ENCODE measurements at places on chromosomes 6 and 20.

DNA sequence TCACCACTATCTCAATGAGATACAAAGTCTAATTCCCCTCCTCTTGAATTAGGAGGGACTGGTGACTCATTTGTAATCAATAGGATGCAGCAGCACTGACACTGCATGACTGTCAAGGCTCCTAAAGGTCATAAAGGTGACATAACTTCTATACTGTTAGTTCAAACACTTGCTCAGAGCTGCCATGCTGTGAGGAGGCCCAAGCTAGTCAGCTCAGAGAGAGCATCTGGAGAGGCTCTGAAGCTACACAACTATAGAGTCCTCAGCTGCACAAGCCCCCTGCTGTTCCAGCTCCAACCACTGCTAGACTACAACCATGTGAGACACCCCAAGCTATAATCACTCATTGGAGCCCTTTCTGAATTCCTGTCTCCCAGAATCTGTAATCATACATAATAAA is 17.0 kb upstream of the HEY2 start:
- no peak for DNase-seq

- DNase-seq = no peak
These were observed 39.0 kb downstream of the GRM4 start for GRCh38 chr6:34106900-34107299.

DNA sequence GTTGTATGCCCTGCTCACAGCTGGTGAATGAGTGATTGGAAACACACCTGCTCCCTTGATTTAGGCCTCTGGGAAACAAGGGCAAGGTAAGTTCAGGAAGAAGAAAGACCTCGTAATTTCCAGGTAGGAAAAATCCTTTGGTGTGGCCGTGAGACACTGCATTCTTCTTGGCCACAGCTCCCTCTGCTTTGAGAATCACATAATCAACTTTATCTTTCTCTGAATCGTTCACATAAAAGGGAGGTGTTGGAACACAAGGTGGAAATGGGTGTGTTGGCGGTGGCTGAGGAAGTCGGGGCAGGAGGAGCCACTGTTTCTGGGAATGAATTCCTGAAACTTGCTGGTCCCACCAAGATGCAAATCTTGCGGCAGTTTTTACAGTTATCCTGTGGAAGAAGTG is 25.9 kb downstream of the FAM209B start:
- DNase-seq = no peak

DNA sequence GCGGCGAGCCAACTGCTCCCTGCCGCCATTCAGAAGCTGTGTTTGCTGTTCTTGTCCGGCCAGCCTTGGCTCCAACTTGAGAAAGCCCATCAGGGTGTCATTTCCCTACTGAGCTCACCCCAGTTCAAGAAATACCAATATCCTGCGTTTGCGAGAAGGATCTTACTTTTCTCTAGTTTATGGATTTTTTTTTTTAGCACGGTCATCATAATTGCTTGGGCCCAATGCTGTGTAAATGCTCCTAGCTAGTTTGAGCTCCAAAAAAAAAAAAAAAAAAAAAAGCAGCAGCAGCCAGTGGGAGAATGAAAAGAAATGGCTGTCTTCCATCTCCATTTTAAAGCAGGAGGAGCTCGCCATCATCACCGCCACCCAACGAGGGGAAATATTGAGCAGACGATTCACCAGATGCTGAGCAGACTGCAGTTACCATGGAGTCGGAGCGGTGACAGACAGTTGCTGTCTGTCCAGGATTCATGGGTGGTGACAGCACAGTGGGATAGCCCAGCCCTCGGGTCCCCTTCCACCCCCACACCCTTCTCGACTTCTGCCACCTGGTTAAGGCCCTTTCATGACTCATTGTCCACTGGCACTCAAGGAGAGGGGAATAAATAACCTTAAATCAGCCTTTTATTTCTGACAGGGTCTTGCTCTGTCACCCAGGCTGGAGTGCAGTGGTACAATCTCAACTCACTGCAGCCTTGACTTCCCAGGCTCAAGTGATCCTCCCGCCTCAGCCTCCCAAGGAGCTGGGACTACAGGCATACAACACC is 132.4 kb upstream of the SNX9 start:
- DNase-seq = no peak

Measured in GM10248 (cell line).